GM23248 (cell line): ENCODE measurements at places on chromosomes 3 and 15. TPM values are rescaled to one million over a fixed set of nuclear protein-coding genes. Genes with fewer than 3 reads are reported as not detected.

Gene LRRC31
- total RNA-seq, result not detected in 2 replicates

Gene SHC4
- 0.43 and 0.76 TPM in 2 replicates for total RNA-seq

Gene PPM1L
- total RNA-seq, result under 0.01 and 0.38 TPM in 2 replicates

DNA sequence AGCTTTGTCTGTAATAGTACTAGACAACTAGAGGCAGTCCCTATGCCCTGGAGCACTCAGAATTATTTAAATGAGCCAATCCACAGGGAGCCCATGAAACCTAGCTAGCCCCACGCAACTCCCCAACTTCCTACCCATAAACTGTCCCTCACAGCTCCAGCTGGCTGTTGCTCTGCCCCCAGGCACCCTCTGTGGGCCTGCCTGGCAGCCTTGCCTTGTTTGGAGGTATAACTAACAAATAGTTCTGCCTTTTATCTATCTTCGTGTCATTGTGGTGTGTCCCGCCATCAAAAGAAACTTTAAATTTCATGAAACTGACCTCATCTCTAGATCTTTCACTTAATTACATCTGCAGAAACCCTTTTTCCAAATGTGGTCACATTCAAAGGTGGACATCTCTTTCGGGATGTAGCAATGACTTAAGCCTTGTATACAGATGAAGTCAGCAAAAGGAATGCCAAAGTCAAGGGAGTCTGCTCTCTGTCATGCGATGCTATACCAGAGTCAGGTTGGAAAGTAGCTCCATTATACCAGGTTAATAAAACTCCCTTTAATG lies 1.8 kb upstream of the RTP3 start:
- peaks cover 21% of the 10 kb centered on the region for H3K4me1 ChIP-seq
- no peak overlapping the region for H3K4me3 ChIP-seq
- no peaks in the 10 kb centered on the region for H3K36me3 ChIP-seq
- peak overlapping the region; percentile 53 for H3K27ac ChIP-seq
- DNase-seq, result peak; percentile 90
